ENCODE measurements at places on chromosomes 16 and 17. TPM values are rescaled to one million over a fixed set of nuclear protein-coding genes. Genes with fewer than 3 reads are reported as not detected.

The RAPGEFL1 gene
- total RNA-seq: 9.7 TPM

The SLC52A1 gene
- not detected for total RNA-seq

The MYO1C gene
- total RNA-seq: 227 TPM

The ERN1 gene
- total RNA-seq: 28.2 TPM

Measured in HCT116 (cell line).